Activated CD8-positive, alpha-beta T cell treated with anti-CD3 and anti-CD28 coated beads for 36 hours (primary cell): ENCODE measurements at places on chromosomes 13 and 19.

- H3K4me1 ChIP-seq, result peaks cover 10% of the 10 kb centered on the region
- no peaks in the 10 kb centered on the region for H3K36me3 ChIP-seq
- peak overlapping the region; percentile 58 for H3K4me3 ChIP-seq
- peaks cover 2% of the 10 kb centered on the region for H3K27me3 ChIP-seq
- no peak for DNase-seq
- H3K27ac ChIP-seq, result no peak overlapping the region
Measured at GRCh38 chr19:2252055-2252796, 3.1 kb downstream of the AMH start.

- peaks cover 37% of the 10 kb centered on the region for H3K36me3 ChIP-seq
- no peaks in the 10 kb centered on the region for H3K27me3 ChIP-seq
- peak within 1 kb of the TSS; percentile 94 for H3K27ac ChIP-seq
- peaks cover 62% of the 10 kb centered on the region for H3K4me1 ChIP-seq
- DNase-seq, result peak; percentile 96
Measured at GRCh38 chr19:51372649-51373504, at the start of gene NKG7. TSS of gene NKG7 (minus strand) at chr19:51372654. CDS start at chr19:51372535, 119 bp downstream.

- no peaks in the 10 kb centered on the region for H3K36me3 ChIP-seq
- H3K27ac ChIP-seq, result no peak overlapping the region
- no peaks in the 10 kb centered on the region for H3K4me1 ChIP-seq
- H3K27me3 ChIP-seq, result peaks cover 14% of the 10 kb centered on the region
Measured at GRCh38 chr13:45103449-45103848, 16.9 kb upstream of the GTF2F2 start.

DNA sequence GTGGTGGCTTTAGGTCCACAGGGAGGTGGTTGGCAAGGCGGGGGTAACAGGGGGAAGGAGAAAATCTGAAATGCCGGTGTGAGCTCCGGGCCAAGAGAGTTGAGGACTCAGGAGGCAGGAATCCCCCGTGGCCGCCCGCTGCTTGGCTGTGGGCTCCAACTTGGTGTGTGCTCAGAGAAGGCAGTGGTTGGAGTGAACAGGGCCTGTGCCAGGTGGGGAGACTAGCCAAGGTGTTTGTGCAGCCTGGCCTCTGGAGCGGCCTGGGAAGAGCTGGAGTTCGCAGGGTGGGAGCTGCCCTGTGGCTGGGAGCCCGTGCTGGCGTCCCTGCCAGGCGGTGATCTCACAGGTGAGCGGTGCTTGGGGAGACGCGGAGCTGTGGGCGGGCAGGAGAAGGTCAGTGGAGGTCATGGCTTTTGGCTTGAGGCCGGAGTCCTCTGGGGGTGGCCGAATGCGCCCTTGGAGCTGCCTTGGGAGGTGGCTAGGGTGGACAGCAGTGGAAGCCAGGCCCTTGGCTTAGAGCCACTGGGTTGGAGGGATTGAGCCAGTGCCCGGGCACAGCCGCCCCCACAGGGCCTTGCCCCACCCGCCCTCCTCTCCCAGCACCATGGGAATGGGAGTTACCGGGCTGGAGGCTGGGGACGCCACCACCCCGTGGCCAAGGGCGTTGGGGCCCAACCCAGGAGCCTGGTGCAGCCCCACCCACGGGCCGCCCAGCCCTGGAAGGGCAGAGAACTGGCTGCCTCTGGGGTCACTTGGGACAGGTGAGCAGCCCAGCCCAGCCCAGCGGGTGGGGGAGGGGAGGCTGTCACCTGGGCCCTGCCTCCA, 7.1 kb upstream of the CIRBP start:
- peak overlapping the region; percentile 98 for H3K4me3 ChIP-seq
- DNase-seq, result peak; percentile 55
- H3K27me3 ChIP-seq, result no peaks in the 10 kb centered on the region
- H3K36me3 ChIP-seq, result peaks cover 26% of the 10 kb centered on the region

DNA sequence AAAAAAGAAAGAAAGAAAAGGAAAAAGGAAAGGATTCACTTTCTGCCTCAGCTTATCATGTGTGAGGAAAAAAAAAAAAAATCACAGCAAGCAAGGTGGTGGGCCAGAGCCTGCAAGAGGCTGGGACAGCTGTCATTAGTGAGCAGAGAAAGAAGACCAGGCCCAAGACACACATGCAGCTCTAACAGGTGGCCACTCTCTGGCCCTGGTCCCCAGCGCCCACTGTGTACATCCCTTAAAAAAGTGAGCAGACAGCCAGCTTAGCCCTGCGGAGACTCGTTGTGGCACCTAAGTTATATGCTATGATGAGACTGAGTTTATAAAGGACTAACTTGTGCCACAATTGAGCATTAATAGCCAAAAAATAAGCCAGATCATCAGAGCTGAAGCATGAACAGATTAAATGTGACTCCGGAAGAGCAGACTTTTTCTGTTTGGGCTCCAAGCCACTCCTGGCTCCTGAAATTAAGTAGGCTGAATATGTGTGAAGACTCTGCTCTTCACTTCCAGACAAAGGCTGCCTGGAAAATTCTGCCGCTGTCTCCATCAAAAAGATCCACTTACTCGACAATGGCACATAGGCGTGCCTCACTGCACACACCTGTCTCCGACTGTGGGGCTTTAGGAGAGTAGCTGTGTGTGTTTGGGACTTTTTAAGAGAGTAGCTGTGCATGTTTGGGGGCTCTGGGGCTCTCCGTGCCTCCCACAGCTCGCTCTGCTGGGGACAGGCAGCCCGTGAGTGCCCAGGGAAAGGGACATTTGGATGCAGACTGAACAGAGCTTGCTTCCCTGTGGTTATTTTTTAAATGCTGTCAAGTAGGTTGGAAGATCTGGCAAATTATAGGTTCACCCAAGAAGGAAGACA, 55.0 kb downstream of the LATS2 start:
- peaks cover 8% of the 10 kb centered on the region for H3K4me1 ChIP-seq
- DNase-seq, result no peak
- no peaks in the 10 kb centered on the region for H3K36me3 ChIP-seq
- no peak overlapping the region for H3K4me3 ChIP-seq

DNA sequence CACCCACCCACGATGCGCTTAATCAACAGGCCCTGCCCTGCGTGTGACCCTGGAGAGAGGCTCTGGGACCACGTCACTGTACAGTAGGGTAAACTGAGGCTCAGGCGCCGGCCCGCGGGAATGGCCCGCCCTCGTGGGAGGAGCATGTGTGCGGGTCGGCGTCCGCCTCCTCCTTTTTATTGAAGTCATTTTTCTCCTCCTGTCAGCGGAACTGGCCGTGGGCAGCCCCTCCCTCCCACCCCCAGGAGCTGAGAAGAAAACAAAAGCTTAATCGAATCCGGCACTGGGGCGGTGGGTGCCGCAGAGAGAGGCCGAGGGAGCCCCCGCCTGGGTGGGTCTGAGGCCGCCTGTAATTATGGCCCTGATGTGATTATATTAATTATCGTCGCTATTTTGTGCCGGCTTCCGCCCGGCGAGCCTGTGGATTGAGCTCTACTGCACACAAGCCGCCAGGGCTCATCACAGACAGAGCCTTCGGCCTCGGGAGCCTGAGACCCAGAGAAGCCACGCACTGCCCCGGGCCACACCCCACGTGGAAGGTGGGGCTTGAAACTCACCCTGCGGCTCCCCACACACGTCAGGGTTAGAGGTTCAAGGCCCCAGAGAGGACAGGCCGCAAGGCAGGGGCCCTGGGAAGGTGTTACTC, 7.0 kb downstream of the C2CD4C start:
- peaks cover 13% of the 10 kb centered on the region for H3K27me3 ChIP-seq
- H3K4me3 ChIP-seq, result no peak overlapping the region
- H3K27ac ChIP-seq, result no peak overlapping the region
- DNase-seq, result no peak

GRCh38 chr19:7421941-7422744, 66.7 kb downstream of the PEX11G start:
- peaks cover 20% of the 10 kb centered on the region for H3K4me1 ChIP-seq
- peaks cover 8% of the 10 kb centered on the region for H3K36me3 ChIP-seq
- no peaks in the 10 kb centered on the region for H3K27me3 ChIP-seq
- no peak for DNase-seq
- H3K27ac ChIP-seq, result peak overlapping the region; percentile 65
